Epithelial cell of proximal tubule (primary cell): ENCODE measurements at places on chromosomes 5 and 9. TPM values are rescaled to one million over a fixed set of nuclear protein-coding genes. Genes with fewer than 3 reads are reported as not detected.

STC2 gene
- 41.6 and 50.6 TPM in 2 replicates for total RNA-seq

DPYSL3 gene
- 38.3 and 76.0 TPM in 2 replicates for total RNA-seq

SPATA6L gene
- total RNA-seq = 0.92 and 1.7 TPM in 2 replicates

CAMK2A gene
- not detected in 2 replicates for total RNA-seq

RLN1 gene
- 0.69 and 1.3 TPM in 2 replicates for total RNA-seq

F2RL2 gene
- 2.4 and 7.2 TPM in 2 replicates for total RNA-seq

GRCh38 chr5:159424123-159424522 is 93.8 kb upstream of the IL12B start:
- DNase-seq = no peak

DNA sequence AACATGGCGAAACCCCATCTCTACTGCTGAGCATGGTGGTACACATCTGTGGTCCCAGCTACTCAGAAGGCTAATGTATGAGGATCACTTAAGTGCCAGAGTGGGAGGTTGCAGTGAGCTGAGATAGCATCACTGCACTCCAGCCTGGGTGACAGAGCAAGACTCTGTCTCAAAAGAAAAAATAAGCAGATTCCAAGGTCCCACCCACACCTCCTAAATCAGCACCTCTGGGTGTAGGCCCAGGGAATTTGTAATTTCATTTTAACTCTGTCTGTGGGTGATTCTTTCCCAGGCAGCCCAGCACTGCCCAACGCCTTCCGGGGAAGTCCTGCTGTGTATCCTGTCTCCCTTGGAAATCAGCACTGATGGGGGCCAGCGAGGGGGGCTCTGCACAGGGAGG is 12.5 kb downstream of the CAMK2A start:
- DNase-seq = no peak

- DNase-seq = no peak
Measured at GRCh38 chr9:69195668-69196067, 21.6 kb downstream of the TJP2 start.

- DNase-seq = no peak
Measured at GRCh38 chr9:121783111-121783510, 131.7 kb downstream of the DAB2IP start.

GRCh38 chr9:135822374-135822755 is 85.0 kb downstream of the CAMSAP1 start:
- DNase-seq = no peak

DNA sequence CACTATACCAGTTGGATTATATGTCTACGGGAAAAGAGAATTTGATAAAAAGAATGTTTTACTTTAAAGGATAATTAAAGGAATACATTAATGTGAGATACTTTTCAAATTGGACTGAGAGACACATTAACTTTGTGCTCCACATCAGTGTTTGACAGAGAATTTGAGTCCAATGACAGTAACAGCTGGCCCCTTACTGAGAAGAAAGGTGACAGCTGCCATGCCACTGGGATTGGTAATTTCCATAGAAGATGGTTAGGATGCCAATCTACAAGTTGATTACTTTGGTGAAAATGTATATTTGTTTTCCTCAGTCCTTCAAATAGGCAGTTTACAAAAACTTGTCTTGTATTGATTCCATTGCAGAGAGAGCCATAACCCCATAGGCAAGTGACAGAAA is 578.4 kb downstream of the SLCO4C1 start:
- no peak for DNase-seq

GRCh38 chr9:14175778-14176177 is 138.2 kb downstream of the NFIB start:
- DNase-seq = no peak

DNA sequence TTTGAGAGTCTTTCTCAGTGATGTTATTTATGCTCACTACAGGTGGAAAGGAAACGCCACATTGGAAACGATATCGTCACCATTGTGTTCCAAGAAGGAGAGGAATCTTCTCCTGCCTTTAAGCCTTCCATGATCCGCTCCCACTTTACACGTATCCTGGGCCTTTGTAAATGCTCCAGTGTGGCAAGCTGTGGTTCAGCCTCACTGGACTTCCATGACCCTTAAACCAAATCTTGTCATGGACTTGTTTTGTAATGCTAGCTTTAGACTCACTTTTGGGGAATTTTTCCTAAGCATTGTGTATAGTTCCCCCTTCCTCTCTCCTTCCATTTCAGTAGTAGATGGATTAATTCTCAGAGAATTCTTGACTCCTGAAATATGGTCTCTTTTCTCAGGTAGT is 60.9 kb upstream of the SLC2A8 start:
- DNase-seq = no peak

DNA sequence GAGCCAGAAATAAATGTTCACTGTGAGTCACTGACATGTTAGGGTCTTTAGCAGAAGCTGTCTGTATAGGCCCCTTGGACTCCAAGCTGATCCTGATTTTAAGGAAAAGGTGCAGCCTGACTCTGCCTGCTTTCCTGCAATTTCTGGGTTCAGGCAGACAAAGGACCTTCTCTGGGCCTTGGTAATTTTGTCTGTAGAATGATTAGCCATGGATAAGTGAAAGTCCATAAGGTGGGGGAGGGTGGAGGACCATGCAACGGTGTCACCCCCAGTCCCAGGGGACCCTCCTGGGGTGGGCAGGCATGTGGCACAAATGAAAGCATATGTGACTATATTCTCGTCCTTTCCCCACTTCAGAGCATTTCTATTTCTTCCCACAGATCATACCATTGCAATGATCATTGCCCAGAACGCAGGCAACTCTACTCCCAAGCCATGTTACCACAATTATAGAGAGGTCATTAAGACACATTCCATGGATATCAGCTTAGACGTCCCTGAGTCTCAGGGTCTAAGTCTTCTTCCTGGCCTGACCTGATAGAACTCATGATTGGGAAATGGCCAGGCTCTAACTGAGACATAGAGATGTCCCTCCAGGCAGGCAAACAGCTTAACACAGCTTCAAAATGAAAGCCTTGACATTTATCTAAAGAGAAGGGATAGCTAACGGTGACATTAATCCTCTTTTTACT is 157.9 kb upstream of the ALDH1B1 start:
- no peak for DNase-seq

- no peak for DNase-seq
Measured at GRCh38 chr5:159854916-159855315, 61.4 kb upstream of the ADRA1B start.

DNA sequence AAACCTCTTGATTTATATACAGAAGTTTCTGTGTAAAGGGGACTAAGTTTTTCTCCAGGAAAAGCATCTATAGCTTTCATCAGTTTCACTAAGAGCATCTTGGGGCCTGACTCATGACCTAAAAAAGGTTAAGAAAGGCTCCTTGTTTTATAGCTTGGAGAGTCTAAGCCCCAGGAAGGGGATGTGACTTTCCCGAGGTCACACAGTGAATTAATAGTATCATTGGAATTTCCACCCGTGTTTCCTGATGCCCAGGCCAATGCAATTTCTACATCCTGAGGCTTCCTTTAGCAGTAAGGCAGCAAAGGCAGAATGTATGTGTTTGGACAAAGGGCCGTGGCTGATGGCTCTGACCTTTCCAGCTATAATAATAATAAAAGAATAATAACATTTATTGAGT is 8.6 kb downstream of the MORN5 start:
- DNase-seq = no peak

DNA sequence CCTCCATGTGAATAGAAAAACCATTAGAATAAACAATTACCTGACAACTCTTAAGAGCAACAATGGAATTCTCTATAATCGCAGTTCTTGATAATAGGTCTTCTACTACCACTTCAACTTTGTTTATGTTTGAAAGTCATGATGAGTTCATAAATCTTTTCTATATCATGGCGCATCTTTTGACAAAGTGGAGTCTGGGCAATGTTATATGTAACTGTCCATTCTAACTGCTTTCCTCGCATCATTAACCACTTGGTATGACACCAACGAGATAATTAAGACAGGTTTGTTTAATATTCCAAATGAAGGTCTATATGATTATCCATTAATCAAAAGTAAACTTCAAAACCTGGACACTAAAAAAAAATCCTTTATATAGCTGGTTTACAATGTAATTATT is 272.0 kb downstream of the DENND1A start:
- DNase-seq = no peak

GRCh38 chr5:79829260-79829659 is 139.6 kb downstream of the CMYA5 start:
- DNase-seq = no peak

DNA sequence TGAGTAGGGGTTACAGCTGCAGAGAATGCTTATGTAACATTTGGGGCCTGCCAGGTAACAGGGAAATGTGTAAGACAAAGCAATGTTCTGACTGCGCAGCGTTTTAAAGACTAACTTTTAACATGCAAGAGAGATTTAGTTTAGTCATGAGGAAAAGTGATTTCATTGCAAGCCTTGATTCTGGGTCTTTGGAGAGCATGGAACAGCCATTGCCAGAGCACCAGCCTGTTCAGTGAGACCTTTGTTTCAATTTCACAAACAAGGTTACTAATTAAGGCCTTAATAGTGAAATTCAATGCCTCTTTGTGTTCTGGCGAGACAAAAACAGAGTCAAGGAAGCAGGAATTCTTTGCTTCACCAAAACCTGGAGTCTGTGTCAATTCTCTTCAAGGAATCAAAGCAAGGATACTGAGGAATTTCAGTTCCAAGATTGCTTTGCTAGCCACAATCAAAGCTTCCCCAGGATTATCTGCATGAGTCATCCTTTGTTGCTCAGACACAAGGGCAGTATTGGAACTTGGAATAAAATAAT is 14.4 kb downstream of the CKMT2 start:
- DNase-seq = peak; percentile 47

GRCh38 chr5:10583663-10584572 is 20.0 kb downstream of the ANKRD33B start:
- DNase-seq = no peak

DNA sequence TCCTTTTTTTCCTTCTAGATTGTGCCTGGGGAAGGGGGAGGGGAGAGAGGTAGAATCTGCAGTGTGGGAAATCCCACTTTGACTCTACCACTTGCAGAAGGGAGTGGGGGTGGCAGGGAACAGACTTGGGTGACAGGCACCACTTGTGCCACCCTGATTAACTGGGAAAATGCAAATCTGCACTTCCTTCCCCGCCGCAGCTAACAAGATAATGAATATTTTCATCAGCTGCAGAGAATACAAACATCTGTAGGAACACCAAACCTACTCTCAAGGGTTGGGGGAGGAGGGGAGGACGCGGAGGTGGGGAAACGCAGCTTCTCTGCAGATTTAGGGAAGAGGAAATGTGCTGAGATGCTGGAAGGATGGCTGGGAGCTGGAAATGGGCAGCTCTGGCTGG is 73.5 kb downstream of the TRIM32 start:
- DNase-seq = no peak

DNA sequence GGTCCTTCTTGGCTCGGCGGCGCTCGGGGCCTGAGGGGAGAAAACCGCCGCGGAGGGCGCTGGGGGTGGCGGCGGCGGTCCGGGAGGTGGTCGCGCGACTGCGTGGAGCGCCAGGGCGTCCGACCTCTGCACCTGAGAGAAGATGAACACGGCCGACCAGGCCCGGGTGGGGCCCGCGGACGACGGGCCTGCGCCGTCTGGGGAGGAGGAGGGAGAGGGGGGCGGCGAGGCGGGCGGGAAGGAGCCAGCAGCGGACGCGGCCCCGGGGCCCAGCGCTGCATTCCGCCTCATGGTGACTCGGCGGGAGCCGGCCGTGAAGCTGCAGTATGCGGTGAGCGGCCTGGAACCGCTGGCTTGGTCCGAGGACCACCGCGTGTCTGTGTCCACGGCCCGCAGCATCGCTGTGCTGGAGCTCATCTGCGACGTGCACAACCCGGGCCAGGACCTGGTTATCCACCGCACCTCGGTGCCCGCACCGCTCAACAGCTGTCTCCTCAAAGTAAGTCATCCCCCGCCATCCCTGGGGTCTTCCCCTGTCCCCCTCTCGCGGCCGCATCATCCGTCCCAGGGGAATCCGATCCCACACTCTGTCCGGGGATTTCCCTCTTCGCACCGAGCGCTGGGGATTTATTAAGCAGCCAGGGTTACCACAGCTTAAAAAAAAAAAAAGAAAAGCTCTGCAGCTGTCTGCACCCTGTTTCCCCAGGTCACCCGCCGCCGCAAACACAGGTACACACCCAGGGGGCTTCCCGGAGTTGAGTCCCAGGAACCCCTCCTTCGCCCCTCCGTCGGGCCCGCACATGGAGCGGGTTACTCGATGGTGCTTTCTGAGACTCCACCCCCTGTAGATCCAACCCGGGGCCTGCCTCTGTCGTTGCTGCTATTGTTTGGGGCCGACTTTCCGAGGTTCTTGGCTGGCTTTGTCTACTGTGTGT is at the start of gene GTF3C4:
GTF3C4 (plus strand) TSS at position 8 of the 935 bp plus-strand sequence; CDS start at position 143, 135 bp downstream.
- no peak for DNase-seq

DNA sequence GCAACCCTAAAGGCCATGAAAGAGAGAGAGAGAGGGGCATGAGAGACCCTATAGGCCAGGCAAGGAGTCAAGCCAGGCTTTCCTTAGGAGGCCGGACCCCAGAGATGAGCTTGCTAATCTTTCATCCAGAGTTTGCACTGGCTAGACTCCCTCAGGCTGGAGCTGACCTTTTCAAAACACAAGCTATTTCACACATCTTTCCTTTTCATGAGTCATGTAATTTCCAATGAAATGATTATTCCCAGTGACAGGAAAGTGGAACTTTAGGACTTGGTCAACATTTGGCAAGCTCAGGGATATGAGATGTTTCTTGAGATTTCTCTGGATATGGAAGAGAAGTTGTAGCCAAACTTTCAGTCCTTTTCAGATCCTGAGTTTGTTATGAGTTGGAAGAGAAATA is 117.7 kb downstream of the TARS1 start:
- no peak for DNase-seq

GRCh38 chr5:58999804-59000203 is 416.9 kb downstream of the RAB3C start:
- no peak for DNase-seq

- DNase-seq = no peak
Measured at GRCh38 chr5:150458802-150459557, 9.4 kb upstream of the RPS14 start.

DNA sequence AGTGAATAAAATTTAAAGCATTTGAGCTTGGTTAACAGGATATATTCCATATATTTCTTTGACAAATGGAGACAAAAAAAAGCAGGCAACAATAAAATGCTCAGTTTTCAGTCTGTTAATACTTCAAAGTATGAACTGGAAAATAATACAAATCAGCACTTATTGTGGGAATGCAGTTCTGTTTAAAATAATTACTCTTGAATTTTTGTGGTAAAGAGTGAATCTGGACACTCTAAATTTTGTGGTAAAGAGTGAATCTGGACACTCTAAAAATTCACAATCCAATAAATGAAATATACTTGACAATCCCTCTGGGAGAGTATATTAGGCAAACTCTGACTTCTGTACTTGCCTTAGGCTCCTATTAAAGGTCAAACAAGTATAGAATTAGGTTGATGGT is 141.9 kb upstream of the RASA1 start:
- DNase-seq = no peak

GRCh38 chr9:107720501-107720900 is 230.9 kb upstream of the KLF4 start:
- no peak for DNase-seq

- DNase-seq = no peak
Measured at GRCh38 chr5:7146886-7147285, 249.1 kb upstream of the ADCY2 start.

DNA sequence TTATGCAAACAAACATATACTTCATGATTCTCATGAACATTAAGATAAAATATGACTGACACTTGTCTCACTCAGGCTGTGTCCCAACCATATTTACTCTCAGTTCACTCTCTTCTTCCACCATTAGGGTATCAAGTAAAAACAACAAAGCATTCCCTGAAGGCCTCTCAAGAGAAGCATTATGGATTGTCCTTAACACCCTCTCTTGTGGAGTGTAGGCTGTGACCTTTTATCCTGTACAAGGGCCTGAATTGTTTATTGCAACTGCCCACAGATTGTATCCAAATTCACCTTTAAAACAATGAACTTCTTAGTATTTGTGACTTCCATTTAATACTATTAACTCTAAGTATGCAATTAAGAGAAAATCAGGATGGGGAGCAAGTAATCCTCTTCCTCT is 78.1 kb downstream of the RICTOR start:
- no peak for DNase-seq
